Heart left ventricle (tissue), 16 donors: ENCODE measurements at places on chromosomes 1 and 21. TPM values are rescaled to one million over a fixed set of nuclear protein-coding genes. Genes with fewer than 3 reads are reported as not detected.
A peak's percentile ranks its signal among the peaks of the same experiment; 100 is the strongest.

Gene OLFML2B
- total RNA-seq: 1.9 TPM

Gene CD5L
- 1.4 TPM for total RNA-seq

Gene PLEKHM2
- total RNA-seq: 84.4 TPM

Gene AMY1C
- not detected for total RNA-seq

Gene OR2L2
- not detected for total RNA-seq

Gene OR14K1
- total RNA-seq: not detected

Gene AXDND1
- not detected for total RNA-seq

GRCh38 chr1:36258960-36259344 is 34.7 kb downstream of the THRAP3 start:
- no peak for DNase-seq
- H3K27ac ChIP-seq: no peak overlapping the region
- peaks cover 18% of the 10 kb centered on the region for H3K4me1 ChIP-seq

DNA sequence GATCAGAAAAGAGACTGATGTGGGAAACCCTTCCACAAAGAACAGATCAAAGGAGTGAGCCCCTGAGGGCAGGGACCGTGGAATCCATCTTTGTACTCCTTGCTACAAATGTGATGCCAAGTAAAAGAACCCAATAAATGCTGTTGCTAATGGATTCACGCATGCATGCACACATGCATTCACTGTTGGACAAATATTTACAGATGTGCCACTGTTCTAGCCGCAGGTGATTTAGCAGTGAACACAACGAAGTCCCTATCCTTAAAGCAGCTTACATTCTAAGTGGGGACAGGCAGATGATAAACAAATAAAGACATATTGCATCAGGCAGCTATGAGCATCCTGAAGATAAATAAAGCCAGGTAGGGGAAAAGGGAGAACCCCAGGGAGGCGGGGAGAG is 67.8 kb downstream of the ITPKB start:
- DNase-seq: no peak
- peaks cover 49% of the 10 kb centered on the region for H3K4me1 ChIP-seq
- no peak overlapping the region for H3K27ac ChIP-seq
- no peaks in the 10 kb centered on the region for H3K27me3 ChIP-seq
- H3K4me3 ChIP-seq: no peak overlapping the region
- H3K36me3 ChIP-seq: no peaks in the 10 kb centered on the region

DNA sequence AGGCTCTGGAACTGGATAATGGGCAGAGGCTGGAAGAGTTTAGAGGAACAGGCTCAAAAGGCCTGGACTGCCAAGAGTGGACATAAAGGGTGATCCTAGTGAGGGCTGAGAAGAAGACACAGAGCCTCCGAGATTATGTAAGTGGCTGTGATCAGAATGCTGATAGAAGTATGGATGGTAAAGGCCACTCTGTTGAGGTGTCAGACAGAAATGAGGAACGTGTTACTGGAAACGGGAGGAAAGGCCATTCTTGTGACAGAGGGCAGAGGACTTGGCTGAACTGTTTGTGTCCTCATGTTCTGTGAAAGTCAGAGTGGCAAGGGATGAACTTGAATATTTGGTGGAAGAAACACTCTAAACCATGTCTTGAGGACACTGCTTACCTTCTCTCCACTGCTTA is 6.7 kb upstream of the ABCG1 start:
- H3K4me1 ChIP-seq: no peaks in the 10 kb centered on the region
- H3K36me3 ChIP-seq: no peaks in the 10 kb centered on the region
- H3K27me3 ChIP-seq: no peaks in the 10 kb centered on the region
- no peak for DNase-seq
- no peak overlapping the region for H3K4me3 ChIP-seq
- no peak overlapping the region for H3K27ac ChIP-seq

- H3K4me1 ChIP-seq: peaks cover 21% of the 10 kb centered on the region
- H3K4me3 ChIP-seq: no peak overlapping the region
- no peaks in the 10 kb centered on the region for H3K36me3 ChIP-seq
- H3K27ac ChIP-seq: peak overlapping the region; percentile 65
- no peak for DNase-seq
Observed at GRCh38 chr1:2318314-2319278, 72.8 kb downstream of the MORN1 start.

GRCh38 chr1:9321480-9321849 is 28.8 kb downstream of the SPSB1 start:
- H3K4me1 ChIP-seq: peaks cover 6% of the 10 kb centered on the region
- no peak for DNase-seq
- H3K4me3 ChIP-seq: no peak overlapping the region
- no peaks in the 10 kb centered on the region for H3K27me3 ChIP-seq
- no peaks in the 10 kb centered on the region for H3K36me3 ChIP-seq

DNA sequence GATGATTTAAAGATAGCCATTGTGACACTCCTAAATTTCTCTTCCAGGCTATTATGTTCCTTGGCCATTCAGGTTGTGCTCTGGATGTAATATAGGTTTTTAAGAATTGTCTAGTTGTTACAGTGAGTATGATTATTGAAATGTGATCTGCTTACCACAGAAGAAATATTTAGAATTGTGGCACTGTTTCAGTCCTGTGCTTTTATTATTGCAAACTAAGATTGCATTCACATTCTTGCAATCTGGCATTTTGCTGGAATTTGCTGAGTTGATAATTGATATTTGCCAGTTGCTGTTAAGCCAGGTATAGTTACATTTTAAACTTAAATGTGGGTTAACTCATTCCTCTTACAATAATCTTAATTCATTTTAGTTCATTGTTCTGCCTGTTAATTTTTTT is 22.3 kb downstream of the EXO1 start:
- no peak for DNase-seq
- H3K36me3 ChIP-seq: no peaks in the 10 kb centered on the region
- H3K27me3 ChIP-seq: no peaks in the 10 kb centered on the region
- H3K4me3 ChIP-seq: no peak overlapping the region
- no peak overlapping the region for H3K27ac ChIP-seq
- no peaks in the 10 kb centered on the region for H3K4me1 ChIP-seq

DNA sequence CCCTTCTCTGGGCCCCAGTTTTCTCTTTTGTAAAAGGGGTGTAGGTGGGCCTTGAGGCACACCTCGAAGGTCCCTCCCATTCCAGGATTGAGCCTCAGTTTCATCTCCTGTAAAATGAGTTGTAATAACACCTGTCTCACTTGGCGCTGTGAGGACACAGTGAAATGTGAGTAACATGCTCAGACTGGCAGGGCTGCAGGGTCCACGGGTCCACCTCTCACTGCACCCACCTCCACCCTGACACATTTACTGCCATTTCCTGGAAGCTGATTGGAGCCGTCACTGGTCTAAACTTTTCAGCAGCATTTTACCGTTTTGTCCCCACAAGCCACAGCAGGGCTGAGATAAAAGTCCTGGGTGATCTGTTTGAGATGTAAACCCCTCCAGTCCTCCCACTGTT is 398.0 kb downstream of the PTPRU start:
- H3K27ac ChIP-seq: no peak overlapping the region
- DNase-seq: no peak
- no peak overlapping the region for H3K4me3 ChIP-seq
- H3K4me1 ChIP-seq: no peaks in the 10 kb centered on the region
- no peaks in the 10 kb centered on the region for H3K36me3 ChIP-seq

GRCh38 chr1:5632814-5633213 is 359.4 kb downstream of the NPHP4 start:
- no peak for DNase-seq
- H3K4me1 ChIP-seq: no peaks in the 10 kb centered on the region

DNA sequence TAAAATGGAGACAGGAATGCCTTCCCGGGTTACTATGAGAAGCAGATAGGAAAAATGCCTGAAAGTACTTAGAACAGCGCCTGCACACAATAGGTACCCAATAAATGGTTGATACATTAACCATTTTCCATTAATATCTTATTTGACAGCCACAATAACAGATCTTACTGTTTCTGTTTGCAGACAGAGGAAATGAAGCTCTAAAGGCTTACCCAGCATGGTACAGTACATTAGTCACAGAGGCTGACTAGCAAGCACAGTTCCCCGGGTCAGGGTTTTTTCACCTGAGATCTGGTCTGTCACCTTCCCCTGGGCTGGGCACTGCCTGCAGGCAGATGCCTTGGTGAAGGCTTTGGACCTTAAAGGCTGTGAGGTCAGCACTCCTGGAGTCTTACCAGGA is 2.9 kb downstream of the TRIM63 start:
- peaks cover 29% of the 10 kb centered on the region for H3K4me1 ChIP-seq
- H3K36me3 ChIP-seq: peaks cover 2% of the 10 kb centered on the region
- H3K27me3 ChIP-seq: peaks cover 27% of the 10 kb centered on the region
- no peak for DNase-seq
- H3K4me3 ChIP-seq: peak overlapping the region; percentile 71

DNA sequence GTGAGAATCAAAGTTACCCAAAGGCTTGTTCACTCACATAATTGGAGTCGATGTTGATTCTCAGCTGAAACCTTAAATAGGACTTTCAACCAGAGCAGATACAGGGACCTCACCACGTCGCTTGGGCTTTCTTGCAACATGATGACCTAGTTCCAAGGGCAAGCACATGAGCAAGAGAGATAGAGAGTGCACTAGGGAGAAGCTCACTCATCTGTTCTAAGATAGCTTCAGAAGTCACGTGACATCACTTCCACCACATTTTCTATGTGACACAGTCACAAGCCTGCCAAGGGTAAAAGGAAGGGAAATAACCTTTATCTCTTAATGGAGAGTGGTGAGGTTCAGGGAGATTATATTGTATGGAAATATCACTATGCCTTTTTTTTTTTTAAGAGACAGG is 470.1 kb upstream of the PLXNA2 start:
- H3K27ac ChIP-seq: no peak overlapping the region
- H3K4me1 ChIP-seq: no peaks in the 10 kb centered on the region
- no peaks in the 10 kb centered on the region for H3K36me3 ChIP-seq
- no peaks in the 10 kb centered on the region for H3K27me3 ChIP-seq
- H3K4me3 ChIP-seq: no peak overlapping the region

DNA sequence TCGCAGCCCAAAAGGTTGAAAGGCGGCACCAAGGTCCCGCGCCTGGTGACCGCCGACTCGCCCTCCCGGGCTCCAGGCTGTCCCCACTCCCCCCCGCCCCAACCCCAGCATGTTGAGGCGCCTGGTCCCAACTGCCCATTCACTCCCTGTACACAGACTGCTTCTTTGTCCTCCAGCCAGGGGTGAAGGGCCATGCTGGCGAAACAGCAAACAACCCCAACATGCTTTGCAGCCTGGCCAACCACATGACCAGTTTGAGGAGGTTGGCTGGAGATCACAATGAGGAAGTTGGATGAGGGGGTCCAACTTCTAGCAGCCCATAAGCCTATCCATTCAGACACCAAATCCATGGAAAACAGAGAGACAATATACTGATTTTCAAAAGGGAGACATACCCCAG is 13.5 kb downstream of the PDE9A start:
- H3K4me3 ChIP-seq: no peak overlapping the region
- H3K4me1 ChIP-seq: no peaks in the 10 kb centered on the region
- H3K27me3 ChIP-seq: no peaks in the 10 kb centered on the region
- DNase-seq: no peak

- no peaks in the 10 kb centered on the region for H3K36me3 ChIP-seq
- H3K4me1 ChIP-seq: peaks cover 3% of the 10 kb centered on the region
- no peak for DNase-seq
- H3K27me3 ChIP-seq: no peaks in the 10 kb centered on the region
Observed at GRCh38 chr1:18384059-18384458, 96.7 kb upstream of the KLHDC7A start.

DNA sequence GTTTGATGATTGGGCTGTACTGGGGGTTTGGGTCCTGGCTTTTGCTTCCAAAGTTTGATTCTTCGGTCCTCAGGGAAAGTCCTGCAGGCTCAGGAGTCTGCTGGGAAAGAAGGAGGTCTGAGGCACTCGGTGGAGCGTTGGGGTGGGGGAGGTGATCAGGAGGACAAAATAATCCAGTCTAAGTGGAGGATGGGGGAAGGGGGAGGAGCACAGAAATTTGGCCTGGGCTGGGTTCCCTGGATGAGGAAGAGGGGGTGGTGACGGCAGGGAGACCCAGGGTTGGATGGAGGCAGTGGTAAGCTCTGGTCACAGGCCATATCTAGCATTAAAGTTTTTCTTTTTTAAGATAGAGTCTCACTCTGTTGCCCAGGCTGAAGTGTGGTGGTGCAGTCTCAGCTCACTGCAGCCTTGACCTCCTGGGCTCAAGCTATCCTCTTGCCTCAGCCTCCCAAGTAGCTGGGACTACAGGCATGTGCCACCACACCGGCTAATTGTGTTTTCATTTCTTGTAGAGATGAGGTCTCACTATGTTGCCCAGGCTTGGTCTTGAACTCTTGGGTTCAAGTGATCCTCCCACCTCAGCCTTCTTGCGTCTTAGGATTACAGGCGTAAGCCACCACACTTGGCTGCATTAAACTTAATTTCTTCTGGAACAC is 6.8 kb downstream of the SH2D2A start:
- no peaks in the 10 kb centered on the region for H3K36me3 ChIP-seq
- no peak overlapping the region for H3K4me3 ChIP-seq
- no peak for DNase-seq
- H3K4me1 ChIP-seq: peaks cover 30% of the 10 kb centered on the region

DNA sequence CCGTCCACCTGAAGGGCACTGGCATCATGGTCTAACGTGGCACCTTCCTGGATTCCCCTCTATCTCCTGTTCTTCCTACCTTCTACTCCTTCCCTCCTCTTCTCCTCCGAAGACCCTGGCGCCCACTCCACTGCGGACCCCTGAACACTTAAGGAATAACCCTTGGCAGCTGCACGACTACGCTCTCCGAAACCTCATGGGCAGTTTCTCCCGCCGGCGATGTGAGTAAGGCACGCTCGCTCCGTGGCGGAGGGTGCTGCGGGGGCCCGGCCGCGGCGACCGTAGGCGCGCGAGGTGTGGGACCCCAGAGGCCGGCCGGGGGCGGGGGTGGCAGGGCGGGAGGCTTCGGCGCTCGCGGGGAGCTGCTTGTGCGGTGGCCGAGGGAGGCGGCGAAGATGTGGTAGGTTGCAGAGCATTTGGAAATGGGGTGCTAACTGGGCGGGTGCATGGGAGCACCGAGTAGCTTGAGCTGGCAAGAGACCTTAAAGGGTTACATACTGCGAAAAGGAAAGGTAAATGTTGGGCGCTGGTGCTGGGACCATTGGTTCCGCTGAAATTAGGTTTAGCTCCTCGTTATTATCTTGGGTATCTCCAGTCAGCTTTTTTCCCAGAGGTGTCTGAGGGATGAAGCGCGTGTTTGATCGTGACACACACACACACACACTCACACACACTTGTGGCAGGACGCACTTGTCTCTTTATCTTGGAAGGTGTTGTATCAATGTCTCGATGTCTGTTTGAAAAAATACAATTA is 876 bp downstream of the LRRC7 start:
- H3K4me1 ChIP-seq: no peaks in the 10 kb centered on the region
- H3K27me3 ChIP-seq: peaks cover 57% of the 10 kb centered on the region
- no peak overlapping the region for H3K27ac ChIP-seq
- no peak for DNase-seq
- H3K4me3 ChIP-seq: peak overlapping the region; percentile 52

DNA sequence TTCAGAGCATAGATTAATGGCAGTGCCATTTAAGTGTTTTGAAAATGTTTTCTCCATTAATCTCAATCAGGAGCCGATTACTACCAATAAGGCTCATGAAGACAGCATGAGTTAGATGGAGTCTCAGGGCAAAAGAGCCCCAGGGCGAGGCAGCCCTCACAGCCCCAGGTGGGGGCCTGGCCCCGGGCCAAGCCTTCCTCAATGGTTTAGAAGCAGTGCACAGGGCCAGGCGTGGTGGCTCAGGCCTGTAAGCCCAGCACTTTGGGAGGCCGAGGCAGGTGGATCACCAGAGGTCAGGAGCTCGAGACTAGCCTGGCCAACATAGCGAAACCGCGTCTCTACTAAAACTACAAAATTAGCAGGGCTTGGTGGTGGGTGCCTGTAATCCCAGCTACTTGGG is 348.1 kb upstream of the VAMP3 start:
- H3K4me1 ChIP-seq: no peaks in the 10 kb centered on the region
- no peak overlapping the region for H3K27ac ChIP-seq
- H3K36me3 ChIP-seq: no peaks in the 10 kb centered on the region
- DNase-seq: no peak
